ENCODE measurements at places on chromosomes 7 and 10.

GRCh38 chr10:30062090-30062489 is 2.7 kb upstream of the JCAD start:
- DNase-seq, result no peak

DNA sequence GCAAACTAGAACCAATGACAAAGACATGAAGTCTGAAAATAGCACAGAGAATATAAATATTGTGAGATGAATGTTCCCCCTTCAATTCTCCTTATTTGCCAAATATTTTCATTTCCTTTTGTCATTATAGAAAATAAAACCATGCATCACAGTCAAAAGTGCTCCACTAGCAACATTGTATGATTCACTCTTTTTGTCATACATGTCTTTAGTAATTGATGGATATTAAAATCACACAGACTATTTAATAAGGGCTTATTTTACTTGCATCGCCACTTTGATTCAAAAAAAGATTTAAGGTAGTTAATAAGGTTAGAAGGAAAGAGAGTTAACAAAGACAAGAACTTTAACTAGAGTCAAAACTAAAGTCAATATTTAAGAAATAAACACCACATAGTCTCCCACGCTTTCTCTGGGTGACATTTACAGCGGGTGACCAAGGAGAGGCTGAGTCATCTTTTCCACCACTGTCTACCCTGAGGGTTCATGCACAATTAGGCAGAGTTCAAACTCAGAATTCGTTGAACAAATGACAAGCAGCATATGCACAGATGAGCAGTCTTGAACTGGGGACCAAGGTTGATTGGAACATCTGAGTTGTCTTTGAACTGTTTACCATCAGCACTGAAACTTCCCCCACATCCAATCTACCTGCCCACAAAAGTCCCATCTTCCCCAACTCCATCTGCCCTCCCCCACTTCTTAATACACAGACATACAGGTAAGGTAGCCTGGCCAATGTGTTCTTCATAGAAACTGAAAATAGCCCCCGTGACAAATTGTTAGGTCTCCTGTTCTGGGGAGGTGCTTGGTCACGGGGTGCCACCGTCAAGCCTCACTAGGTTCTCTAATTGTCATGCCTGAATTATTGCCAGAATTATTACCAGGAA is 42.5 kb downstream of the C7orf25 start:
- no peak for DNase-seq

GRCh38 chr10:90430186-90430585 is 427.7 kb downstream of the HTR7 start:
- DNase-seq, result no peak

DNA sequence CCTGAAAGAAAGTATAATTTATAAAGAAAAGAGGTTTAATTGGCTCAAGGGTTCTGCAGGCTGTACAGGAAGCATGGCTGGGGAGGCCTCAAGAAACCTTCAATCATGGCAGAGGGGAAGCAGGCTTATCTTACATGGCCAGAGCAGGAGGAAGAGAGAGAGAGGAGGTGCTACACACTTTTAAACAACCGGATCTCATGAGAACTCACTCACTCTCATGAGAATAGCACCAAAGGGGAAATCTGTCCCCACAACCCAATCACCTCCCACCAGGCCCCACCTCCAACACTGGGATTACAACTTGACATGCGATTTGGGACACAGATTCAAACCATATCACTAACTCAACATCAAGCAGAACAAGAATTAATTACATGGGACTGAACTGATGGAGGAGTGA is 6.9 kb upstream of the ZNF485 start:
- DNase-seq, result no peak

Measured in activated T-helper 1 cell treated with Interleukin-2 at 50 U/mL for 16 hours (primary cell).